ENCODE measurements at places on chromosomes 16 and 17. TPM values are rescaled to one million over a fixed set of nuclear protein-coding genes. Genes with fewer than 3 reads are reported as not detected.

Gene SMIM22
- total RNA-seq = not detected

Gene MYL11
- total RNA-seq = not detected

Gene RUNDC3A
- total RNA-seq = 4.0 TPM

Gene MEIOB
- total RNA-seq = 6.3 TPM

Gene MYH11
- 1.0 TPM for total RNA-seq

Gene TRIM72
- 1.3 TPM for total RNA-seq

Gene OR2C1
- not detected for total RNA-seq

Gene CCL4L2
- not detected for total RNA-seq

Gene TMC7
- 2.4 TPM for total RNA-seq

Gene SHCBP1
- total RNA-seq = 14.9 TPM

Gene FGF11
- 16.6 TPM for total RNA-seq

Gene FKBP10
- 137 TPM for total RNA-seq

Gene AATK
- 2.3 TPM for total RNA-seq

Gene ATP2A1
- total RNA-seq = 0.73 TPM

Gene MYH2
- 27.7 TPM for total RNA-seq

Gene ADORA2B
- 7.9 TPM for total RNA-seq

Gene TEX2
- 13.4 TPM for total RNA-seq
